ENCODE measurements at places on chromosomes 6 and 20.

DNA sequence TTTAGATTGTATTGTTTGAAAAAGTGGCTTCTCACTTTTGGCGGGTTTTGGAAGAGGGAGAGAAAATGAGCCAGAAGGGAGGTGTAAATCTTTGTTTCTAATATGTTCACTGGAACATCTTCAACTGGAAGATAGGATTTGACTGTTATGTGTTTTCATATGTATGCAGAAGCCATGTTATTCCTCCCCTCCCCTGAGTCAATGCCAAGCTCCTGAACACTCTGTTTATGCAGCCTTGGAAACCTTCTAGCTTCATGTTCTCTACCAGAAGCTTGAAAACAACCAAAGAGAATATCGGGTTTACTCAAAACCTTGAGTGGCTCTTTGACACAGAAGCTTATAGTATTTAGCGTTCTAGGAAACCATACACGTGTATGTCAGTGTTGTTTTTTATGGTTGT, 279.1 kb downstream of the PRL start:
- DNase-seq = no peak
- H3K36me3 ChIP-seq = peaks cover 58% of the 10 kb centered on the region
- H3K27me3 ChIP-seq = no peaks in the 10 kb centered on the region

- H3K36me3 ChIP-seq = peaks cover 5% of the 10 kb centered on the region
- no peak overlapping the region for H3K27ac ChIP-seq
- H3K4me3 ChIP-seq = peak overlapping the region; percentile 92
These were observed 1.4 kb downstream of the STAU1 start for GRCh38 chr20:49186535-49187329.

- H3K36me3 ChIP-seq = no peaks in the 10 kb centered on the region
- no peak overlapping the region for H3K4me3 ChIP-seq
- no peak overlapping the region for H3K27ac ChIP-seq
- no peaks in the 10 kb centered on the region for H3K27me3 ChIP-seq
- DNase-seq = no peak
These were observed 35.1 kb upstream of the IRAK1BP1 start for GRCh38 chr6:78832091-78832808.

- no peaks in the 10 kb centered on the region for H3K4me1 ChIP-seq
- no peak for DNase-seq
- no peaks in the 10 kb centered on the region for H3K36me3 ChIP-seq
These were observed 23.6 kb upstream of the MARCKS start for GRCh38 chr6:113833537-113833936.

GRCh38 chr20:58666702-58667101, 15.6 kb downstream of the STX16 start:
- H3K4me3 ChIP-seq = no peak overlapping the region
- H3K27me3 ChIP-seq = no peaks in the 10 kb centered on the region
- H3K36me3 ChIP-seq = peaks cover 41% of the 10 kb centered on the region

DNA sequence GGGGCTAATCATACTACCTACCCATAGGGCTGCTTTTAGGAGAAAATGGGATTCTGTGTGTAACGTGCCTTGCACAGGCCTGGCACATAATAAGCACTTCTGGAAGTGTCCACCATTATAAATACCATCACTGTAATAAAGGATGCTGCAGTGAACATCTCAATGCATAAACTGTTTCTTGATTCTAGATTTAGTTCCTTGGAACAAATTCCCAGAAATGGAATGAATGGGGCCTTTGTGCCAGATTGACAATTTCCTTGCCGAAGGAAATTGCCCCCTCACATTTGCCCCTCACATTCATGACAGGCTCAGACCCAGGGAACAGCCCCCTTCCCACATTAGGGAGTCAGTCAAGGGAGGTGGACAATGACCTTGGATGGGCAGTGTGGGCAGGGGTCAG, 29.2 kb downstream of the BPIFB4 start:
- no peaks in the 10 kb centered on the region for H3K36me3 ChIP-seq
- peaks cover 5% of the 10 kb centered on the region for H3K4me1 ChIP-seq
- H3K4me3 ChIP-seq = no peak overlapping the region
- H3K27me3 ChIP-seq = no peaks in the 10 kb centered on the region
- DNase-seq = no peak
